ENCODE measurements at places on chromosomes 11 and 22.
A peak's percentile ranks its signal among the peaks of the same experiment; 100 is the strongest.

DNA sequence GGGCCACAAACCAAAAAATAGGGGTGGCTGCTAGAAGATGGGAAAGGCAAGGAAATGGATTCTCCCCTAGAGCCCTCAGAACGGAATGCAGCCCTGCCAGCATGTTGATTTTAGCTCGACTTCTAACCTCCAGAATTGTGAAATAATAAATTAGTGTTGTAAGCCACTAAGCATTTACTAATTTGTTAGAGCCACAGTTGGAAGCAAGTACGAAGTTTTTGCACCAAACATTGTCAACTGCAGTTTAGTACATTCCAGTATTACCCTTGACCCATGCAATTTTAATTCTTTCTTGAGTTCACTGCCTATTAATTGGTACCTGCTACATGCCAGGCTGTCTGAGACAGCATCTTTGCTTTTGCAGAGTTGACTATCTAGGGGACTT, 32.2 kb downstream of the PARVA start:
- DNase-seq, result no peak

- no peak for DNase-seq
These were observed 37.7 kb upstream of the TFIP11 start for GRCh38 chr22:26549902-26550497.

- DNase-seq, result no peak
These were observed 607 bp downstream of the CCDC82 start for GRCh38 chr11:96388891-96389719.

GRCh38 chr11:34174412-34175041, 69.1 kb downstream of the NAT10 start:
- DNase-seq, result no peak

DNA sequence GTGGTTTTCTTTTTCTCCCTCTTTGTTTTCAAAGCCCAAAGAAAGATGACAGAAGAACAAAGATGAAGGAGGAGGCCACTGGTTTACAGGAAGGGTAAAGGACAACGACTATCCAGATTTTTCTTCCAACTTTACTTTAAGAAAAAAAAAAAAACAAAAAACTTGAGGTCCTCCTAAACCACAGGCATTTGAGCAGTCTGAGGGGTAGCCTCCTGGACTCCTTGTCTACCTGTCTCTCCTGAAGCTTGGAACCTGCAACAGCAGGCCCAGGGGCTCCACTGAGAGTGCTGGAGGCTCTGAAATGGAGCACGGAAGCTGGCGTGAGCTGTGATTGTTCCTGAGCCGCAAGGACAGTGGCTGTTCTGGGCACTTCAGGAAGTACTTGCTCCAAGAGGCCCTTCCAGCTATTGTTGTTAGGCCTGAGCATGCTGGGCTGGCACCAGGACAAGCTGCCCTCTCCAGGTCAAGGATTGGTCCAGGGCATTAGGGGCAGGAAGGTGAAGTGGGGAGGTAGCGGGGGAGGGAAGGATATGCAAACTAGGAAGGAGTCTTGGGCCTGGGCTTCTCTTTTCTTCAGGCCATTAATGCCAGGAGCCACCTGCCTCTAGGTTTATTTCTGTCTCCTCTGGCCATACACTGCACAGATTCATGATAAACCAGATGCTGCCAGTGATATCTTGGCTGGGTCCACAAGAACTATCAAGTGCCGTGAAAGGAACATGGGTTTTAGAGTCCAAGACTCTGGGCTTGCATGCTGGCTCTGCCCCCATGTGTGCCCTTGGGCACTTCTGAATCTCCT, 147.3 kb downstream of the CCDC34 start:
- no peak for DNase-seq

DNA sequence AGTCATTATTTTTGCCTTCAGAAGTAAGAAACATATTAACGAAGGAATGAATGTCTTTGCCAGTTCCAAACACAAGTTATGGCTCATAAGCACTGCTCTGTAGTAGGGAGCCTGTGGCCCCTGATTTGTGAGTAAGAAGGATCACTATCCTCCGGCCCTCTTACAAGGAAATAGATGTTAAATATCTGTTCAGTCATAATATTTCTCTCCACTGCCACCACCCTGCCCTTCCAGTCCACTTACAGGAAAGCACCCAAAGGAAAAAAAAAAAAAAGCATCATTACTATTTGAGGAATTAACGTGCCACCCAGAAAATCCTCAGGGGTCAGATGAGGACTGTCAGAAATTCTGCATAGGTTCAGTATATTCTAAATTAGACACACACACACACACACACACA, 123.4 kb downstream of the ETS1 start:
- no peak for DNase-seq

GRCh38 chr22:42869463-42869862, 12.4 kb upstream of the ARFGAP3 start:
- no peak for DNase-seq

DNA sequence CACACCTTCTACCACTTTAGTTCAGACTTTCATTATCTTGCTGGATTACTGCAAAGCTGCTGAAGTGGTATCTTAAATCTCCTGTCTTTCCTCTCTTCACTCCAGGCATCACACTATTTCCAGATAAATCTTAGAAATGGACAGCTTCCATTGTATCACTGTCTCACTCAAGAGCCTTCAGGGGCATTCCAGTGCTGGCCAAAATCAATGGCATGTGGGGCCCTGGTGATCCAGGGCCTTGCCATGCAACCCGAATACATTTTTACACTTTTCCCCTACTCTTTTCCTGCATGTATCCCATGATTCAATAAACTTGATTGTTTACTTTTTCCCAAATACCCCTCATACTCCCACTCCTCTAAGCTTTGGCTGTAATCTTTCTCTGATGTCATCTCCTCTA, 39.4 kb upstream of the DEUP1 start:
- DNase-seq, result no peak

DNA sequence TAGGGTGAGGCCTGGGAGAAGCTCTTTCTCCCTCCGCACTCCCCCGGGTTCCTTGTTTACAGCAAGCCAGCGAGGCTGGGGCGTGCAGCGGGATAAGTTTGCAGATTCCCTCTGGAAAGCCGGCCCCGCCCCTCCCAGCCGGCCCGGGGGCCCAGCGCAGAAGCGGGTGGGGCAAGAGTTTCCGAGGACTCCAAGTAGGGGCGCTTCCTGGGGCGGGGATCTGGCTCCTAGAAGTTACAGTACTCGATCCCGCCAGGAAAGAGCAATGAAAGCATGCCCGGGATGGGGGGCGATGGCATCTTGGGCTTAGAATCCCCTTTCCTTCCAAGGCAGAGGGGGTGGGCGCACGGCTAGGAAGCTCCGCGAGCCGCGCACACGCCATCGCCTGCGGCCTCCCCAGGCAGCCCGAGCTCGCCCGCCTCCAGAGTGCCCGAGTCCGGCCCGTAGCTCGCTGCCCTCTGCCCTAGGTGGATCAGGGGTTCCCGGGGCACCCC, 385 bp downstream of the TST start:
- no peak for DNase-seq

DNA sequence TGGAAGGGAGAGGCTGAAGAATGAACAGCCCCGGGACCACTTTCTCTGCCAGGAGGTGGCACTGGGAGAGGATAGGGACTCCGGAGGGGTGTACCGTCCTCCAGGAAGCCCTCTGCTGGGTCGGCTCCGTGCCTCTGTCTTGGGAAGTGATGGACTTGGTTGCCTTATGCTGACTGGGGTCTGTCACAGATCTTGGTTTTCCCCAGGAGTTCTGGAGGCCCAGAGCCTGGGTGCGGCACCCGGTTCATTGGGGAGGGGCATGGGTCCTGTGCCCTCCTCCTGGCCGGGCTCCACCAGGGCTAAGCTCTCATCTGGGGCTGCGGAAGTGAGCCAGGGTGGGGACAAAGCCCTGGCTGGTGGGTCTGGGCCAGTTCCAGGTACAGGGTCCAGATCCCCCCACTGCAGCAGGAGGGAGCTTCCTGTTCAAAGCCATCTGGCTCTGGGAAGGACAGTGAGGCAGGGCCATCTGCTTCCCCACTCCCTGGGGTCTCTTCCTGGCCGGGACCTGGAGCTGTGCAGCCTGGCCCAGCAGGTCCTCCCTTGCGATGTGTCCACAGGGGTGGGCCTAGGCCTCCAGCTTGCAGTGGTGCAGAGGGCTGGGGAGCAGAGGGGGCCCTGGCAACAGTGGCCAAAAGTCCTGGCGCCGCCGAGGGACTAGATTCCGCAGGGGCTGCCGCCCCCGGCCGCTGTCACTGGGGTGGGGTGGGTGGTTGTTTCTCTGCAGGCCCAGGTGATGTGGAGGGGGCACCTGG, 1.1 kb upstream of the AP2A2 start:
- no peak for DNase-seq

- no peak for DNase-seq
These were observed 430.9 kb downstream of the ETS1 start for GRCh38 chr11:128156486-128156885.

GRCh38 chr11:19816817-19817216, 104.2 kb downstream of the NAV2 start:
- no peak for DNase-seq

GRCh38 chr11:97754976-97755375, 1265.8 kb upstream of the CNTN5 start:
- no peak for DNase-seq

GRCh38 chr22:46002757-46003270, 25.9 kb upstream of the WNT7B start:
- no peak for DNase-seq

- DNase-seq, result peak; percentile 5
These were observed 851.1 kb upstream of the RAG2 start for GRCh38 chr11:37449146-37449545.

GRCh38 chr22:36862251-36863242, 1.7 kb downstream of the NCF4 start:
- no peak for DNase-seq

- peak; percentile 25 for DNase-seq
These were observed 37.7 kb downstream of the EIF4ENIF1 start for GRCh38 chr22:31451709-31452571.

DNA sequence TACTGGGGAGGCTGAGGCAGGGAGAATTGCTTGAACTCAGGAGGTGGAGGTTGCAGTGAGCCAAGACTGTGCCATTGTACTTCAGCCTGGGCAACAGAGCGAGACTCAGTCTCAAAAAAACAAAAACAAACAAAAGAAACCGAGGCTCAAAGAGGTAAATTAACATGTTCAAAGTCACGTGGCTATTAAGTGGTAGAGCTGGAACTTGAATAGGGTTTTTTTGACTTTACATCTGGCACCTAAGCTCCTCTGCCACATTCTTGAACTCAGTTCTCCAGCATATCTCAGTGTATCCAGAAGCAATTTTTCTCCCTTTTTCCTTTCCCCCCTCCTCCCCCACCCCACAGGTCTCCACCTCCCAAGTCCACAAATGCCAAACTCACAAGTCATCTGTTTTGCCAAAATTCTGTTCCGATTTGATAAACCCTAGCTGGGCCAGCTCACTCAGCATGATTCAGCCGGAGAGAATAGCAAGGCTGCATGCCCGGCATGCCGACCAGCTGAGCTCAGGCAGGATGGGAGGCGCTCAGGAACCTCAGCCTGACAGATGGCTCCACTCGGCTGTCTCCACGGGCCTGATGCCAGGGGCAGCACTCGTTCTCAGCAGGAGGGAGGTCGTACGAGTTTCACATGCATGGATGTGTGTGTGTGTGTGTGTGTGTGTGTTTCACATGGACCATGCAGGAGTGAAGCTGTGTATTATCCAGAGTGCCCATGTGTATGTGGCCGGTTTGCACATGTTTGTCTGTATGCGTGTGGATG, 63.2 kb upstream of the RRAS2 start:
- peak; percentile 96 for DNase-seq

- DNase-seq, result no peak
These were observed 35.1 kb downstream of the TP53I11 start for GRCh38 chr11:44915621-44916020.

DNA sequence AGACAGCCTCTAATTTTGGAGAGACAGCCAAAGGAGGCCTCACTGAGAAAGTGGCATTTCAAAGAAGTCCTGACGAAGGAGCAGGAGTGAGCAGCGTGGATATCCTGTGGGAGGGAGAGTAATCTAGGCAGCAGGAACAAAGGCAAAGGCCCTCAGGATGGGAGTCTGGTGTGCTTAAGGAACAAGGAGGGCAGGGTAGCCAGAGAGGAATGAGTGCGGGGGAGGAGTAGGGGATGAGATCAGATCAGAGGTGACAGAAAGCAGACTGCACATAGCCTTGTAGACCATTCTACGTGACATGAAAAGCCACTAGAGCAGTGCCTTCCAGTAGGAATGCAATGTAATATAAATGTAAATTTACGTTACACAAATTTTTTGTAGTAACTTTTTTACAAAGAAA, 5.6 kb downstream of the SLC36A4 start:
- DNase-seq, result no peak

GRCh38 chr11:72316984-72317383, 73.0 kb upstream of the PHOX2A start:
- no peak for DNase-seq

DNA sequence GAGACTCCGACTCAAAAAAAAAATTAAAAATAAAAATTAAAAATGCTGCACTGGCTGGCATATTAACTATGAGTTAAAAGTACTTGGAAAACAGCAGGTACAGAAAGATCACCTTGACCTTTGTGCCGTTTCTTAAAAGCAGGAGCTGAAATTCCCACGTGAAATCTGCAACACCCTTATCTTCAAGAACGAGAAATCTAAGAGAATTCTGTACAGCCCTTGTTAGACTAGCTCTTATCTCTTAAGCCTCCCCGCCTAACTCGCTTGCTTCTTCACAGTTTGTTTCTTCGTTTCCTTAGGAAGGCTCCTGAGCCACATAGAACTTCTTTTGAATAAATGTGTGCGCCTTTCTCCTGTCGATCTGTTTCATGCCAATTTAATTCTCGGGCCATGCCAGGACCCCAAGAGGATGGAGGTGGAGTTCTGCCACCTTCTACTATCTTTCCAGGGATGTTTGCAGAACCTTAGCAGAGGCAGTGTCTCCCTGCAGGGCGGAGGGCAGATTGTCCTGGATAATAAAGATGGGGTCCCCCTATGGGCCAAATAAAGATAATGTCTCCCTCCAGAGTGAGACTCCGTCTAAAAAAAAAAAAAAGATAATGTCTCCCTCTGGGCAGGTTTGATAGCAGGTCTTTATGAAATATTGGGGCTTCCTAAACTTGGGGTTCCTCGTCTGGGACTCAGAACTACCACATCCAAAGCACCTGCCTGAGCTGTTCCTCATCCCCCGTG, 27.4 kb upstream of the SYT8 start:
- DNase-seq, result no peak

DNA sequence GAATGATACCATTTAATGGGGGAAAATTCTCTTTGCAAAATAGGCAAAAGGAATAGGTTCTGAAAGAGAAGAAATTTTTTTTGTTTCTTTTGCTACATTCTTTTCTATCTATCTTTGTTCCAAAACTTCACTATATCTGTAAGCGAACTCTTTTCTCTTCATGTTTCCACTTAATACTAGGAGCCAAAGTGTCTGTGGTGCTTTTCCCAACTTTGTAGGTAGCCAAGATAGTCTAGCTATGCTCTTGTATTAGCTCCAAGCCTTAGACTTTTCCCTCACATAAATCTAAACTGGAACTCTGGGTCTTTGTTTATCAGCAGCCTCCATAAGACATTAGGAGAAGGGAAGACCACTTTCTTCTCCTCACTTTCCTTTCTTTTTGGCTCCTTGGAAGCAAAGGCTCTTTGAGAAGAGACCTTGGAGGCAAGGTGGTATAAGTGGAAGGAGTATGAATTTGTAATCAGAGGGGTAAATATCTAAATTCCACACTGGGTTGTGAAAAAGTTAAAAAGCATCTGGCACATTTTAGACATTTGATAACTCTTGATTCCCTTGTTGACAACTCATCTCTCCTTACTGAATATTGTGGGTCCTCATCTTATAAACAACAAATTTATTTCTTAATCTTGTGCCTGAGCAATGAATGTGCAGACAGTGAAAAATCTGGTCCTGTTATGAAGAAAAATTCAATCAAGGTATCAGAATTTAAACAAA, 130.0 kb downstream of the EHF start:
- no peak for DNase-seq
